ENCODE measurements at places on chromosomes 1 and 21.

GRCh38 chr1:162349635-162350330 is 26.9 kb downstream of the SPATA46 start:
- DNase-seq = no peak

DNA sequence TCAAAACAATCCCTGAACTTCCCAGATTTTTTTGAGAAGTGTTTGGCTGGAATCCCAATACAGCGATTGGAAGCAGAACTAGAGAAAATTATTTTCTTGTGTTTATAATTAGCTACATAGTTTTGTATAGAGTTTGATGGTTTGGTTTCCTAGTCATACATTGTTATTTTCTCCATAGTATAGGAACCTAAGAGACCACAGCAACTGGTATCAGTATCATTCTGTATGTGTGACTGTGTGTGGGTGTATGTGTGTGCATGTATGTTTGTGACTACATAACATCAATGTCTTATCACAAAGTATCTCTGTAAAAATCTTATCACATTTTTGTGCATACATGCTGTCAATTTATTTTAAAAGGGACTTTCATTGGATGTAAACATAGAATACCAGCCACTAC is 780.5 kb downstream of the MRPL39 start:
- DNase-seq = no peak

DNA sequence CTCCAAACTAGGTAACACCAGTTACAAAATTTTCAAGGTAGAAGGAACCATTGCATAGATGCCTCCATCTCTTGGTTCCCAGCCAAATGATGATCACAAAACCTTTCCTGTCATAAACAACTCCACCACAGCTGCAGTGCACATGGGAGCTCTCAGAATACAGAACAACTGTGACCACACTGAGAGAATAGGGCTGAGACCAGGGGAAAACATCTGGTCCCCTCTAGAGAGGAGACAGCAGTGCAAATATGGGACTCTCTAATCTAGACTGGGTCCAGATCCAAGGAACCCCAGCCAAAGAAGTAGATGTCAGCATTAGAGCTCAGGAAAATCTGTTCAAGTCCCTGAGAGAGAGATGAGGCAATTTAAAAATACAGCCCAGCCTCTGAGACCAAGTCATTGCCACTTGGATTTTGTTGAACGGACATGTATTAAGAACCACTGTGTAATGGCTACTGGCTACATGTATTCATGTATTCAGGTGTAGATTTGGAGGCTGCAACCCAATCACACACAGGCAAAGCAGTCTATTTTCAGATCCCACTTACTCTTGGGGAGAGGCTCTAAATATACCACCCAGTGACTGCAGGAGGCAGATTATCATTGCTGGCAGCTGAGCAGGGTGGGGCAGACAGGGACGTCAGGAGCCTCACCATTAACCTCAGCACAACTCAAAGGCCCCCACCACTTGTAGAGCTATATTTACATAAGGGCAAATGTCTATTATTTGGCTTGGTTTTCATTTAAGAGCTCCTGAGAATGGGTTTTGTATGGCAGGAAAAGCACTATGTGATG is 7.6 kb upstream of the RXRG start:
- DNase-seq = no peak

DNA sequence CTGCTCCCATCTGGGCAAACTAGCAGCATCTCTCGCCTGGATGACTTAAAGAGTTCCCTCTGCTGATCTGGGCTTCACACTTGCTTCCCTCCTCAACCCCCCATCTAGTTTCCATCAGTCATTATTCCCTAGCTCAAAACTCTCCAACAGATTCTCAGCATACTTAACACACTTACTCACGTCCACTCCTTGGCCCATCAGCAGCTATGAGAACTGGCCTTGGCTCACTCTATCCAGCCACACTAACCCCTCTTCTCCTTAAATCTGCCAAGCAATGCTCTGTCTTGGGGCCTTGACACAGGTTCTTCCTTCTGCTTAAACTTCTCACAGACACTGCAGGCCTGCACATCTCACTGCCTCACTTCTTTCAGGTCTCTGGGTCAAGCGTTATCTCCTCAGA is 41.6 kb downstream of the GNG12 start:
- no peak for DNase-seq

- DNase-seq = no peak
These were observed 388.0 kb downstream of the PLPP3 start for GRCh38 chr1:56191369-56191768.

DNA sequence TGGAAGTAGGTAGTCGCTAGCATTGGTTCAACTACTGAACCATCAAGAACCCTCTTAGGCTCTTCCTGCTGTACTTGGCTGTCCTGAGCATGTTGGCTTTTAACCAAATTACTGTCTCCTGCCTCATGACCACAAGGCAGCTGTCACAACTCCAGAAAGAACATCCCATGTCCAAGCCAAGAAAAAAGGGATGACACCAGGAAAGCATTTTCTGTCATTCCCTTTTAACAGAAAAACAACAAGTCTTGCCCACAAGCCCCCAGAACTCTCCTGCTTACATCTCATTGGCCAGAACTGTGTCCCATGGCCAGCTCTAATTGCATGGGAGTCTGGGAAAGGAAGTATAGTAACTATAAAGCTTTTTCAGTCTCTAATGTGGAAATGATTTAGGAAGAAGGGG is 2.4 kb upstream of the RNU5D-1 start:
- DNase-seq = no peak

- no peak for DNase-seq
These were observed 8.8 kb upstream of the CEP85 start for GRCh38 chr1:26225033-26225831.

- no peak for DNase-seq
These were observed 1.2 kb downstream of the HPDL start for GRCh38 chr1:45327644-45328515.

DNA sequence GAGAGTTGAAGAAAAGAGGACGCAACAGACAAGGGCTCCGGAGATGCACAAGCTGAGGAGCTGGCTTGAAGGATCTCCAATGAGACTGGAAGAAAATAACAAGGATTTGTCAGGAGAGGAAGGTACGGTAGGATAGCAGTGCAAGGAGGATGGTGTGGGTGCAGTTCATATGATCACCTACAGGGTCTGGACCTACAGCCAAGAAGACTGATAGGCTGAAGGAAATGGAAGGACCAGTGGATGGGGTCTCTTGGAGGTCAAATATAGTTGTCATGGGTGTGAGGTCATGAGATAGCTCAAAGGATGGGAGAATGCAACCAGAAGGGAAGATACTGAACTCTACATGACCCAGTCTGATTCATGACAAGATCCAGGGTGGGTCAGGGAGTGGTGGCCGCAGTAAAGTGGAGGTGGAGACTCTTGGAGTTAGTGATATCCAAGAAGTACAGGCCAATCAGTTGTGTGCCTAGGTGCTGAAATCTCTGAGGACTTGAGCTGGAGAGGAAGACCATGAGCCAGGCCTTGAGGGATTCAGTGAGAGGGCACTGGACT is 15.3 kb upstream of the KANK4 start:
- DNase-seq = no peak

GRCh38 chr1:10339815-10340214 is 59.0 kb upstream of the PGD start:
- DNase-seq = no peak

- no peak for DNase-seq
These were observed 63.9 kb downstream of the CSMD2 start for GRCh38 chr1:34101151-34101550.

DNA sequence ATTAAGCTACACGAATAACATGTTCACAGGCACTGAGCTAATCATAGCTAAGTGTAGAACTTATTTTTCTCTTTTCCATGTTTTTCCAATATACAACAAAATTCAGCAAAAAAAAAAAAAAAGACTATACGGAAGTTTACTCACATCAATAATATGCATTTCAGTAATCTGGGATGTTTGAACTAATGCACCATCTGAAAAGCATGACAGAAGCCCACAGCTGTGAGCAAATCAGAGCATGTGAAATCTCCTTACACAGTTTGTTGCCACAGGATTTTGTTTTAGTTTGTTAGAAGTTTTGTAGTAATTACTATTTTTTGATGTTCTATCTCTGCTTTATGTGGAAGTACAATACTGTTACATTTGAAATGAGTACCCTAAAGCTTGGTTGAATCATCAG is 1051.7 kb downstream of the TTLL7 start:
- DNase-seq = no peak

GRCh38 chr1:180937012-180937372 is 24.3 kb downstream of the KIAA1614 start:
- no peak for DNase-seq

DNA sequence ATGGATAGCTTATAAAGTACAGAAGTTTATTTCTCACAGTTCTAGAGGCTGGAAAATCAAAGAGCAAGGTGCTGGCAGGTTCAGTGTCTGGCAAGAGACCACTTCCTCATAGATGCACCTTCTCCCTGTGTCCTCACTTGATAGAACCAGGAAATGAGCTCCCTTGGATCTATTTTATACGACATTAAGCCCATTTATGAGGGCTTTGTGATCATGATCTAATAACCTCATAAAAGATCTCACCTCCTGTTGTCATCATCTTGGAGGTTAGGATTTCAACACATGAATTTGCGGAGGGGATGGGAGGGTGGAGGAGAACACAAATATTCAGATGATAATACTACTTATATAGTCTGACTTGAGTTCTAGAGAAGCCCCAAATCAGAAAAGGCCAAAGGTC is 222.1 kb upstream of the SNX7 start:
- no peak for DNase-seq

GRCh38 chr21:31181082-31181750 is 142.9 kb upstream of the KRTAP19-8 start:
- no peak for DNase-seq

DNA sequence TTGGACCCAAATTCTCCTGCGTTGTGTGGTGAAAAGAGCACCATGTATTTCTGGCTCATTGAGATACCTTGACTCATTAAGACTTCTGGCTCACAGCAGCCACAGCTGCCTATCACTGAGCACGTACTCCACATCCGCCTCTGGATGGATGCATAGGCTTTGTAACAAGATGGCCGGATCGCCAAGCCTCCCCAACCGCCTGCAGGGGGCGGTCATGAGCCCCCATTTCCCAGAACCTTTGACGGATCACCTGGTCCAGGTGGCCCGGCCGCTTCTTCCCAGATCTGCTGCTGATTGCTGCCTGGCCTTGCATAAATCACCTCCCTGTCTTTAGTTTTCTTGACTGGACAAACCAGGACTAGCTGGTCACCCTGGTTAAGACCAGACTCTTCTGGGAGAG is 156.5 kb upstream of the KLHDC7A start:
- no peak for DNase-seq

- DNase-seq = no peak
These were observed 32.9 kb upstream of the UTS2 start for GRCh38 chr1:7885513-7886404.

GRCh38 chr1:212990276-212990675 is 25.4 kb downstream of the ANGEL2 start:
- no peak for DNase-seq

GRCh38 chr1:59765011-59765730 is 49.6 kb upstream of the HOOK1 start:
- DNase-seq = no peak

- DNase-seq = no peak
These were observed 174.5 kb downstream of the DISC1 start for GRCh38 chr1:231801042-231801585.

DNA sequence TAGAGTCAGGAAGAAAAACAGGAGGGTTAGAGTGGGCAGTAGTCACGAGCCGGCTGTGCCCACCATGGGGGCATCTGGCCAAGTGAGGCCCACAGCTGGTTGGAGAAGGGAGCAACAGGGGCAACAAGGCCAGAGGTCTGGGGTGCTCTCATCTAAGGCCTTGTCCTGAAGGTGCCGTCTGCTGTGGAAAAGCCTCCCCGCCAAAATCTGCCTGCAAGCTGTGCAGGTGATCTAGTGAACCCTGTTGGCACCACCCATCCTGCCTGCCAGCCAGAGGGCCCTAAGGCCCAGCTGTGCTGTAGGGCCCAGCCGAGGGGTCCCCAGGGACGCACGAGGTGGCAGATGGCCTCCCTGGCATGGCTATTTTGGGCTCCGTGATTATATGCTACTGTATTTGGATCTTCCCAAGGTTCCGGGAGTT is 51.3 kb downstream of the LGR6 start:
- no peak for DNase-seq

GRCh38 chr1:109279615-109280278 is 3.2 kb downstream of the PSRC1 start:
- DNase-seq = no peak

DNA sequence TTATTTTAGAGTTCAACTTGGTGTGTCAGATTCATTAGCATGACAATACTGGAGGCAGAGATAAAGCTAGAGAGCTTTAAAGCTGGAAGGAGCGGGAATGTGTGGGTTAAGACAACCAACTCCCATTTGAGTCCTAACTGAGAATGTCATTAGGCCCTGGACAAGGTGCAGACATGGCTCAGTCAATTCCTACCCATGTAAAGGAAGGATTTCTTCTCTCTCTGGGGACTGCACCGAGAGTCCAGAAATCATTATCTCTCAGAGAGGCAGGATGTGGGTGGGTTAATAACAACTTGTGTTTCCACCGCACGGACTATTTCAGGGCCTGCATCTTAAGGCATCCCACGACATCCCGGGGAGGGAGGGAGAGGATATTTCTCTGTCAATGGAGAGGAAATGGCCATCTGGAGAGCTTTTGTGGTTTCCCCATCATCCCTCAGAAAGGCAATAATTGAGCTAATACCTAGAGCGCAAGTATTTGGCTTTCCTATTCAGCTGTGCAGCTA is 46.7 kb upstream of the SARS1 start:
- DNase-seq = no peak

GRCh38 chr1:33369764-33370163 is 48.9 kb upstream of the A3GALT2 start:
- no peak for DNase-seq

DNA sequence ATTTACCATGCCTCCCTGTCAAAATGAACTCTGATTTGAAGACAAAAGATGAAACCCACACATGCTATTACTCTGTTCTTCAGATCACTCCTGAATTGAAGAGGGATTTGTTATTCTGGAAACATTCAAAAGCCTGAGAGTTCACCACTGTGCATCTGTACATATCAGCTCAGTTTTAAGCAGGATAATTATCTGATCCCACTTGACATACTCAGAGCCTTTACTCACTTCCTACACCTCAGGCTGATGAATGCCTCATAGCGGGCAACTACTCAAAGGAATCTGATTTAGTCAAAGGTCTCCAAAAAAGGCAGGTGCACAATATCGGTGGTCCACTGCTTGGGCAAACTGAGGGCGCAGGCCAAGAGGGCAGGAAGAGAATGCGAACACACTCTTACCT is 47.5 kb upstream of the LPAR3 start:
- DNase-seq = no peak

- DNase-seq = no peak
These were observed 7.9 kb upstream of the ADORA3 start for GRCh38 chr1:111511370-111511769.

GRCh38 chr1:36626435-36626834 is 143.7 kb upstream of the CSF3R start:
- DNase-seq = no peak

DNA sequence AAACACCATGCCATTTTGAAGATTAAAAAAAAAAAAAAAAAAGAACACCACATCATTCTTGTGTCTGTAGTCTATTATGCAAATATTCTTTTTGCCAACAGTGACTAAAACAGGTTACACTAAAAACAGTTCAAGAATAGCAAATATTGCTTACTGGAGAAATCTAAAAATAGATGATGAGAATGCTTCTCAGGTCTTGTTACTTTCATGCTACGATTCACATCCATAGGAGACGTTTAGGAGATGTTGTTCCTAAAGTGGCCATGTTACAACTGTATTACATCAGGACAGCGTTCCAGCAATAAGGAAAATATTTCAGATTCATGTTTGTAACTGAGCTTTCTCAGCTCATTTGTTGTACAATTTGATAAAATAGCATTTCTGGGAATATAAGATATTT is 32.3 kb downstream of the RAB3GAP2 start:
- no peak for DNase-seq
